ENCODE measurements at places on chromosomes 12 and 14. TPM values are rescaled to one million over a fixed set of nuclear protein-coding genes. Genes with fewer than 3 reads are reported as not detected.
A peak's percentile ranks its signal among the peaks of the same experiment; 100 is the strongest.

LALBA gene
- not detected for total RNA-seq

DNA sequence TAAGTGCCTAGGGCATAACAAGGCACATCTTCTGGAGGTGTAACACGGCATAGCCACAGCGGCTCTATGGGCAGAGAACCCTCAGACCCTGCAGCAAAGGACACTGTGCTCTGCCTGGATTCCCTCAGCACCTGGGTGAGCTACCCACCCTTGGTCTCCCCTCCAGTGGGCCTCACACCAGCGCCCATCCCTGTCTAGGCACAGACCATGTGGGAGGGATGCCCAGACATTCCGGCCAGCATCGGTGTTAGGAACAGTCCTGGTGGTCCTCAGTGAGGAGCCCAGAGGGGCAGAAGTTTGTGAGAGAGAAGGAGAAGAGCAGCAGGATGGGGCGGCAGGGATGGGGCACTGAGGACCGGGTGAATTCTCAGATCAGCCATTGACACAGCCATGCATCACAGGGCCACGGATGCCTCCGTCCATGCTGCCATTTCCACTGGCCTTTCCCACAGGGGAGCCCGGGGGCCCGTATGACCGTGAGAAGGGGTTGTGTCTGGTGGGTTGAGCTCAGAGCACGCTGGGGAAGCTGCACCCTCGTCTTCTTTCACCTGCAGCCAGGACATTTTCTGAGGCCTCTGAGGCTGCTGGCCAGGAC is 282.7 kb upstream of the SFSWAP start:
- DNase-seq: peak; percentile 40

GRCh38 chr14:66443785-66444184 is 42.4 kb upstream of the CCDC196 start:
- DNase-seq: no peak

SALL2 gene
- 0.31 TPM for total RNA-seq

DNA sequence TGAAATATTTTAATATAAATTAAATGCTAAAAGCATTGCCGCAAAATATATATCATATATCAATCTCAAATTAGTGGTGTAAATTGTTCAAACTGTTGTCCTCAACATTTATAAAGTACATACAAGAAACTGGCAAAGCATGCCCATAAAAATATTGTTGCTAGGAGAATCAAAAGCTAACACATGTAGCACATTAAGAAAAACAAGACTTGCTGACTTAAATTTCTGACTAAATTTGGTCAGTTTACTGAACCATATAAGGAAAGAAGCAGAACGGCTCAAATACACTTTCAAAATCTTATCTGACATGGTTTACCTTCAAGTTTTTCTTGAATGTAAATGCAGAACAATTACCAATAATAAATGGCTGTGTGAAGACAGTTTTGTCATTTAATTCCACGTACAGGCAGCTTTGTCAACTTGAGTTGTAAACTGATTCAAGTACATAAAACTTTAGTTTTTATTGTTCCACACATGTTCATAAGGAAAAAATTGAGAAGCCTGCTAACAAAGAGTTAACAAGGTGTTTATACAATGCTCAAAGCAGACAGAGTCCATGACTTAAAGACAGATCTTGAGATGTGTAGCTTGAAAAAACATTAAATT is 50.4 kb downstream of the PPP1R12A start:
- no peak for DNase-seq

EPYC gene
- not detected for total RNA-seq

DNA sequence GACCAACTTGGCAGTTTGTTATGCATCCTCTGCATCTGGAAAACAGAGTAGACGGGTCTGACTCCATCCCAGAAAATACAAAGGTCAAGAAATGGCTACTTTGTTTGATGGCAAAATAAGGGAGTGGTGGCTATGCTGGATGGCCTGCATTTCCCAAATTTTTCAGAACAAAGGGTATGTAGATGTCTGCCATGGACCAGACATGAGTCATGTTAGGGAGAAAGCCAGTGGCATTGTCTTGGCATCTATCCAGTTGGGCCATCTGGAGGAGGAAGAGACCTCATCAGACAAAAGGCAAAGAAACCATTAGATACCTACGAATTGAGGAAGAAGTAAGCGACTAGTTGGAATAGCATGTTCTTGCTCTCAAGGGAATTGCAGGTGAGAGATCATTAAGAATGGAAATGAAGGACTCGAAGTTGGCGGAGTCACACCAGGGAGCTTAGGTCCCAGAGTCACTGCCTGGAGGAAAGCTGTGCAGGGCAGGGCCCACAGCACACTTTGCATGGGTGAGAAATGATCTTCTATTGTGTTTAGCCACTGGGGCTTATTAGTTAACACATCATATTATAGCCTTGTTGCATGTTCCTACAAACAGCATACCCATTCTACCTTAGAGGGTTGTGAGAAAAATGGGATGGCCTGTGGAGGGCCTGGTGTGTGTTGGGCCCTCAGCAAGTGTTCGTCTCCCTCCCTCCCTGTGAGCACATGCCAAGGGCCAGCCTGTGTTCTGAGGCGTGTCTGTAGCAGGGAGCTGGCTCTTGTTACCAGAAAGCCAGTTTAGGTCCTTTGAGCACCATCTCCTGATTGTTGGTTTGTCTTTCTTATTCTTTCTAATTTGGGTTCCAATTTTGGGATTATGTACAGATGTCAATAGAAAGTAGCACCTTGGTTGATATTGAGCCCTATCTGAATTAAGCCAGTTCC is 119.4 kb downstream of the KTN1 start:
- no peak for DNase-seq
